ENCODE measurements at places on chromosomes 16 and 17. TPM values are rescaled to one million over a fixed set of nuclear protein-coding genes. Genes with fewer than 3 reads are reported as not detected.

The CCDC200 gene
- polyA plus RNA-seq: 8.7 TPM

The PDE6G gene
- 2.9 TPM for polyA plus RNA-seq

The PSMC3IP gene
- 9.5 TPM for polyA plus RNA-seq

The NPIPA2 gene
- polyA plus RNA-seq: not detected

The CFAP97D1 gene
- polyA plus RNA-seq: not detected

- no peak for DNase-seq
Observed at GRCh38 chr17:75875940-75876189, 2.5 kb downstream of the TRIM47 start.

DNA sequence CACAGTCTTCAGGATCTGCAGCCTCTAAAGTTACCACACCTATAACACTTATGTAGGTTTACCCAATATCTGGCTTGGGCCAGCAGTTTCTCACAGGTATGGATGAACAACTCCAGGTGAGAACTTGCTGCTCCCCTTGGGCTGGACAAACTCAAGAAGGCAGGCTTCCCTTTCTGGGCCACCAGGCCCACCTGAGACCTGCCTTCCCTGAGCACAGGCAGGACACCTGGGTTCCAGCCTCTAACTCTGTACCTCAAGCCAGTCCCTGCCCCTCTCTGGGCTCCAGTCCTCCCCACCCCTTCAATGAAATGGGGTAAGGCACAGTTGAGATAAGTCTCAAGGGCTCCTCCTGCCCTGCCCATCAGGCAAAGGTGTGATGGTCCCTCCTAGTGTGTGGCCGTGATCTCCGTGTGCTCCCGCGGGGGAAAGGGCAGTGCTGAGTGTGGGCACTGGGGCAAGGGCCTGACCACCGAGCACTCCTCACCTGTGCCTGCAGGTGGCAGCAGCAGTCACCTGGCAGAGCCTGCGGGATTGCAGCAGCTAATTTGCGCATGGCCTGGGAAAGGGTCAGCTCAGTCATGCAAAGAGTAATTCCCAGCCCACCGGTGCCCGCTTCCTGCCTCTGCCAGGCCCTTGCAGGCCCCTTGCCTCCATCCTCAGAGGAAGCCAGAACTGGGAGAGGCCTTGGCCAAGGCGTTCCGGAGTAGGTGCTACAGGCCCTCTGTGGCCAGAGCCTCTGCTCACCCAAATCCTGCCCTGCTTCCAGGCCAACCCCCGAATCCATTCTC is 28.2 kb upstream of the ADGRG1 start:
- no peak for DNase-seq

DNA sequence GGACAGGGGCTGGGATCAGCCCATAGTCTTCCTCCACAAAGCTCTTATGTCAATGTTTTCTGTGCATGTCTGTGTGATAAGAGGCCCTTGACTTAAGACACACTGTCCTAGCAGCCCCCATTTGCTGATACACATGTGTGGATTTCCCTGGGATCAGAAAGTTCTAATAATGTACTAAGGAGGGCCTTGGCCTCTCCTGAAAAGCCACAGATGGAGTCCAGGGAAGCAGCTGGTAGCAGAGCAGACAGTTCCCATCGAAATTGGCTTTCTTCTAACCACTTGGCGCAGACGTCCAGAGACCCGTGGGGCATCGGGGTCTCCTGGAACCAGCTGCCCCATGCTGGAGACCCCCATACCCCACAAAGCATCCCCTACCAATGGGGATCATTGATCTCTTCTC is 4.3 kb upstream of the GP2 start:
- no peak for DNase-seq

DNA sequence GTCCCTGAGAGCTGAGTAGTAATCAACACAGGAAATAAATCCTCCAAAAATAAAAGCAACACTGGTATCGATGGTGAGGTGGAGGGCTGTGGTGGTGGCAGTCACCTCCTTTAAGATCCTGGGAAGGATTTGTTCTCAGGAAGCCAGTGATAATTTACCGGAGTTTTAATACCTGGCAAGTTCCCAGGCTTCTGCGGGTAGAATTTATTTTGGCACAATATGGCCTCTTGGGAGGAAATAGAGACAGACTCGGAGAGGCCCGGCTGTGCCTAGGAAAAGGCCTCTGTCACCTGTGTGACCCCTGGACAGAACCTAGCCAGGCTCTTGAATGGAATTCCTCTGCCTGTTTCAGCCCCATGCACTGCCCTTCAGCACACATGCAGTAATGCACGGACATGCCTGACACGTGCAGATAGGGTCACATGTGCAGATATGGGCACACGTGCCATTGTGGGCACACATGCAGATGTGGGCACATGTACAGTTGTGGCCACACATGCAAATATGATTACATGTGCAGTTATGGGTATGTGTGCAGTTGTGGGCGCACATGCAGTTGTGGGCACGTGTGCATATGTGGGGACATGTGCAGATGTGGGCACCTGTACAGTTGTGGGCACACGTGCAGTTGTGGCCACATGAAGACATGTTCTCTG is 33.5 kb downstream of the MGAT5B start:
- no peak for DNase-seq

GRCh38 chr17:74345433-74346241 is 16.0 kb downstream of the BTBD17 start:
- no peak for DNase-seq

DNA sequence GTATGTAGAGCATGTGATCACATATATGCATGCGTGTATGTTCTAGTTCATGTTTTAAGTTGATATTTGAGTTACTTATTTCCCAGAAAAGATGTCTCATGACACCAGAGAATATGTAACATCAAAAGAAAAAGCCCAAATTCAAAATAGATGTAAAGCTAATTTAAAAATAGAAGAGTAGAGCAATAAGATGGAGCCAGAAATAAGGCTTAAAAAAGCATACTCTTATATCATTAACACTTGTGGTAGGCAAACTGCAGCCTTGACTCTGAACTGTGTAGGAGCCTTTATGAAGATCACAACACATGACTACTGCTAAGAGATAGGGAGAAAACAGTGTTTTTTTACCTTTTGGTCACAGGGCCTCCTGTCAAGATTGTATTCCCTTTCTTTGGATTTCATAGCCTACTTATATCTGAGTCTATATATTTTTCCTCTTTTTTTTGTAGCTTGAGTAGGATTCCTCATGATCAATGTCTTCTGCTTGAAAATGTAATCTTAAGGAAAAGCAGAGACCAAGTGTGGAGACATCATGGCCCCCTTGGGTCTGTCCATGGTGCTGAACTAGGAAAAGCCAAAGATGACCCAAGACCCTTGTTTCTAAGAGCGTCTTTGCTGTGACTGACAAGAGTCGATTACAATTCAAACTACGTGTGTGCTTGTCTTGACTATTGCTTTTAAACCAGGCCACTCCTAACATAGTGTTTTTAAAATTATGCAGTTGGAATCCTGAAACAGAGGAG is 390.4 kb downstream of the SHISA9 start:
- no peak for DNase-seq

- no peak for DNase-seq
Observed at GRCh38 chr16:30924913-30925631, 1.7 kb downstream of the FBXL19 start.

- DNase-seq: no peak
Observed at GRCh38 chr17:66462010-66462409, 159.6 kb downstream of the PRKCA start.

- DNase-seq: no peak
Observed at GRCh38 chr17:74525781-74526288, 5.4 kb downstream of the CD300LB start.

DNA sequence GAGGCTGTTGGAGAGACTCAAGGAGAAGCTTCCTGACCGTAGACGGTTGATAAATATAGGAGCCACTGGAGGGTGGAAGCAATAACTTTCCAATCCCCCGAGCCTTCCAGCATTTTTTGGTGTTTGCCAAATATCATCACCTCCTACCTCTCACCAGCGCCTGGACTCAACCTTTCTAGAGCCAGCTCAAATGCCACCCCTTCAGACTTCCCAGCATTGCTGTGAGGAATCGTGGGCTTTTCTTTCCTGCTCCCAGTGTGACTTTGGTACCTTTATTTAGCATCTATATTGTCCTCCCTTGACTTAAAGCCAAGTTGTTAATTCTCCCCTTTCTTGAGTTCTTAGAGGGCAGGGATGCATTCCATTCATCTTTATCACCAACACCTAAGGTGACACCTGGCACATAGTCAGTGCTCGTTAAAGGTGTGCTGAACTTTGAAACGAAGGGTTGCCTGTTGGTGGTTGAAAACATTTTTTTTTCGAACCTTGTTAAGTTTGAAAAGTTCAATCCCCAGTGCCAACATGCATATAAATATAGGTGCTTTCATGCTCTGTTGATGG is 35.3 kb upstream of the CCR7 start:
- no peak for DNase-seq

DNA sequence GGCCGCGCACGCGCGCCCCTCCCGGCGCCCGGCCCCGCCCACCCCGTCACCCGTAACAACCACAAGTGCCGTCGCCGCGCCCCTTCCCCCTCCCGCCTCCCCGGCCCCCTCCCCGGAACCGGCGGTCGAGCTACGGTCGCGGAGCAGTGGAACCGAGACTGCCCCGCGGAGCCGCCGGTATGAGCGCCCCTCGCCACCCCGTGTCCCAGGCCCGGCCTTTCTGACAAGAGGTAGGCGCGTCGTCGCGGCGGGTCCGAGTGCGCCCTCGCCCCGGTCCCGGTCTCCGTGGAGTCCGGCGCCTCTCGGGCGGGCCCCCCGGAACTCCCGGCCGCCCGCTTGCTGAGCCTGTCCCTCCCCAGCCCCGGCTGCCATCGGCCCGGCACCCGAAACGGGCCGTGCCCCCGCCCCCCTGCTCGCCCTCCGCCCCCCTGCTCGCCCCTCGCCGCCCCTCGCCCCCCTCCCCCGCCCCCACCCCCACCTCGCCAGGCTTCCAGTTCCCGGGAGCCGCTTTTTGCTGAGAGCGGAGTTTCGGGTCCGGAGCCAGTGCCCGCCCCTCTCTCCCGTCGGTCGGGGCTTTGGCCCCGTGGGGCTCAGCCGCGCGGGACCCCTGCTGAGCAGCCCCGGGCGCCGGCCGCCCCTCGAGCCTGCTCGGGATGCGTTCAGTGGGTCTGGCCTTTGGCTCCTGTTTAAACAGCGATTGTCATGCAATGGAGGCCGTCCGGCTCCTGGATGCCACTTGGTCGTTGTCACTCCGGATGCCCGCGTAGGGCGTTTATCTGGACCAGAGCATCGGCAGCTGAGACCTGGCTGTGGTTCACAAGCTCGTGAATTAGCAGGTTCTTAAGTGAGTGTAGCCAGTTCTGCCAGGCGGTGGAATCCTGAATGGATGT is at the start of gene SEC14L1:
Gene SEC14L1 (plus strand): TSS at position 92 of the 890 bp plus-strand sequence. CDS start 2,628 bp downstream, outside the sequence.
- DNase-seq: no peak

GRCh38 chr17:688100-688989 is 26.3 kb downstream of the VPS53 start:
- no peak for DNase-seq

GRCh38 chr17:1915889-1916288 is 86.1 kb downstream of the RPA1 start:
- DNase-seq: no peak

DNA sequence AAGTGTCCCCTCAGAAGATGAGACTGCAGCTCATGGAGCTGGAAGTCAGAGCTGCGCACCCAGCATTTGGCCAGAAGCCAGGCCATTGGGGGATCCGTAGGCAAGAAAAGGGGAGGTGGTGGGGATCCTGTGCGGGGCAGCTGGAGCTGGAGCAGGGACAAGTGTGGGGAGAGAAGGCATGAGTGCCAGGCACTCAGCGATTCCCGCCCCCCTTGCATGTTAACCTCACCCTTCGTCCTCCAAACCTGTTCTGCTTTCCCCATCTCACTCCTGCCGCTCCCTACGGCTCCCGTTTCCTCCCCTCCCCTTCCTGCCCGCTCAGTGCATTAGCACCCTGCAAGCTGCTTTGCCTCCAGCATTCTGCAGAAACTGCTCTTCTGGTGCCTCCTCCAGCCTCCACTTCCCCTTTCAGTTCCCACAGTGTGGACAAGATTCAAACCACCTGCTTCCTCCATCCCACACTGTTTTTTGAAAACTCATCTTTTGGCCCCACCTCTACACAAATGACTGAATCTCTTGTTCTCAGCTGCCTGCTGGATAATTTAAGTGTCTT is 5.6 kb downstream of the ALOX15 start:
- DNase-seq: no peak

DNA sequence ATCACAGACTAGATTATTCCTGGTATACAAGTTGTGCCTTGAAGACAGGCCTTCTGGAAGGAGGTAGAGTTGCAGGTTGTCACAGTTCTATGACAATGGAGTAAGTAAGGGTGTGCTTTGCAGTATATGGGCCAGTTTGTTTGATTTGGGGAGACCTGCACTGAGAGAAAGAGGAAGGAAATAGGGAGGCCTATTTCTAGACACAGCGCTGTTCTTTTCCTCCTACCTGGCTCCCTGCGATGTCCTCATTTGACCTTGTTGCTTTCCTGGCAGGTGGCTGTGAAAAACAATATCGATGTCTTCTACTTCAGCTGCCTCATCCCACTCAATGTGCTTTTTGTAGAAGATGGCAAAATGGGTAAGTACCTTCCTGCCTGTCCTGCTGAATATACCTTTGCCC is 22.5 kb upstream of the RASL10B start:
- DNase-seq: no peak

- no peak for DNase-seq
Observed at GRCh38 chr16:24471561-24472350, 67.6 kb upstream of the RBBP6 start.
